ENCODE measurements at places on chromosomes 16 and 17.

DNA sequence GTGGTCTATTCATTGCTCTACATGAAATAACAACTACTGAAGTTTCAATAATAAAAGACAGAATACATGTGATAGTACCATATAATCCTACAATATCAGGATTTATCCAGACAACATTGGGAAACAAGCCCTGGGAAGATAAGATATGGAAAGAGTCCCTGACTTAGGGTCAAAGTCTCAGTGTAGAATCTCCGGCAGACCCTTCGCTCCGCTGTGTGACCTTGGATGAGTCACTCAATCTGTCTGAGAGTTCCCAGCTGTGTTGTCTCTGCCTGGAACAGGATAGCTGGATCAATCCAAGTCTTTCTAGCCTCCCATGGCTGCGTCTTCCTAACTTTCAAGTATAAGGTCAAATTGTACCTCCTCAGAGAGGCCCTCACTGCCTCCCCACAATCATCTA, 335.9 kb downstream of the TMEM114 start:
- DNase-seq = no peak

DNA sequence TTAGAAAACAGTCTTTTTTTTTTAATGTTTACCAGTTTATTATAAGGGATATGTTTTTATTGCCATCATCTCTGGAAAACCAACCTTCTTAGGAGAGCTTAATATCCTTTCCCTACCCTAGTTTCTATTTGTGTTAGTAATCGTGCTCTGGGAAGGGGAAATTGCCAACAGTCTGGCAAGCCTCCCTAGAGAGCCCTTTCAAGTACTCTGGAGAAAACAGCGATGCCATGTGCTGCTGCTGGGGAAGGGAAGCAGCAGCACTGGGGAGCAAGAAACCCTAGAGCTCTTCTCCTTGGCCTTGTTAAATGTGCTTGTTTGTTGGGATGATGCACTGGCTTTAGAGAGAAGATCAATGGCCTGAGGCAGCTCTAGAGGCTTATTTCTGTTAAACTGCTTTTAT, 10.3 kb downstream of the RETREG3 start:
- DNase-seq = no peak

GRCh38 chr17:15245054-15245453, 20.1 kb downstream of the PMP22 start:
- no peak for DNase-seq

DNA sequence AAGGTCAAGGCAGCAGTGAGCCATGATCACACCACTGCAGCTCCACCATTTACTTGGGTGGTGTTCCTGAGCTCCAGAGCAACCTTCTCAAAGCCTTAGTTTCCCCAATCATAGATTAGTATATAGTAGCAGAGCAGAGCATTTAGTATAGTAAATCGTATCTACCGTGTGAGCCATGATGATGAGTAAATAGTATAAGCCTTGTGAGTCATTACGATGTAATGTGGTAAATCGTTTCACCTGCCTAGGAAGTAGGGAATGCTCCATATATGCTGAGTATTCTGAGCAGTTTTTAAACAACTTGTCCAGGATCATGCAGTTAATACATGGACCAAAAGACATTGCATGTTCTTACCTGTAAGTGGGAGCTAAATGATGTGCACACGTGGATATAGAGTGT, 66.4 kb downstream of the SCNN1B start:
- no peak for DNase-seq

- DNase-seq = no peak
These were observed 435.1 kb upstream of the GOT2 start for GRCh38 chr16:59169168-59169567.

GRCh38 chr17:65035704-65036103, 20.8 kb downstream of the GNA13 start:
- no peak for DNase-seq

DNA sequence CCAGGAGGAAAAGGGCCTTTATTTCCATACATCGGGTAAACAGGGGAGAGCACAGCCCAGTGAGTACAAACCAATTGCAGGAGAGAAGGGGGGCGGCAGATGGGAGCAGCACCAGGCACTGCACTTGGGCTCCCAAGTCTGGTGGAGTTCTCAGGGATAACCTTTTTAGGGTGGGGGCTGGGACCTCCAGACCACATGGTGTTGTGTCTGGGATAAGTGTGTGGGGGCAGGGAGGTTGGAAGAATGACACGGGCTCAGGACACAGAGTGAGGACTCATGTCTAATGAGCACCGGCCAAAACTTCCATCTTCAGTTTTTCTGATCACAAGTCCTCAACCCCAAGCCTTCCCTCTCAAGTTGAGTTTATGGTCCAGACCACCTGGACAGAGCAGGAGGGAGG, 30.6 kb downstream of the PIPOX start:
- no peak for DNase-seq

GRCh38 chr16:2529961-2530628, 1.1 kb downstream of the CEMP1 start:
- DNase-seq = no peak

DNA sequence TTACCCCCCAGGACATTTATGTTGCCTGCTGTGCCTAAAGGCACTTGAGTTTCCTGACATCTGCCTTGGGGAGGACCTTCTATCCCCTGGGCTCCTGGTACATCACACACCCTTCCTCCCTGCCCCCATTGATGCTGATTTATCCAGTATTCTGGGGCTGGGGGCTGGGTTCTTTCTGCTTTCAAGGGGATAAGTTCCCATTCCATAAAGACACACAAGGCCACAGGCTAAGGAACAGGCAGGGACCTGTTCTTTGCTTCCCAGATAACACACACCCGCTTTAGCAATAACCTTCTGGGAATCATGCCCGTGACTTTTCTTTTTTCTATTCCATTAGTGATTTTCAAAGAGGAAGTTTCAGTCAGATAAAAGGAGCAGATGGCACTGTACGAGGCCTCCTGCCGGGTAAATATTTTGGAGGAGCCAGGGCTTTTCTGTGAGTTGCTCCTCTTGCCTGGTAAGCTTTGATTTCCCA, 30.6 kb downstream of the CHD9 start:
- DNase-seq = no peak

DNA sequence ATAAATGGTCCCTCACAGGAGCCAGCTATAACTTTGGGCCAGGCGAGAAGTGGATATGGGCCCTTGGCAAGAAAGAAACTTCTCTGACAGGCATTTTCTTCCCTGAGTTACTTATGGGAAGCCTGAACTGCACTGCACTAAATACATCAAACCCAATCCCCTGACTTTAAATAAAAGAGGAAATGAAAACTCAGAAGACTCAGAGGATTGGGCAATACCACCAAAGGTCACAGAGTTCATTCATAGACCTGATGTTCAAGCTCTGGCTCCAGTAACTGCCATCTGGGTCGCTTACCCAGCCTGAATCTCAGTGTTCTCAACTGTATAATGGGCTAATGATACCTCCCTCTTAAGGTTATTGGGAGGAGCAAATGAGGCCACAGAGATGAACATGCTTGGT, 815 bp downstream of the KRT35 start:
- no peak for DNase-seq

DNA sequence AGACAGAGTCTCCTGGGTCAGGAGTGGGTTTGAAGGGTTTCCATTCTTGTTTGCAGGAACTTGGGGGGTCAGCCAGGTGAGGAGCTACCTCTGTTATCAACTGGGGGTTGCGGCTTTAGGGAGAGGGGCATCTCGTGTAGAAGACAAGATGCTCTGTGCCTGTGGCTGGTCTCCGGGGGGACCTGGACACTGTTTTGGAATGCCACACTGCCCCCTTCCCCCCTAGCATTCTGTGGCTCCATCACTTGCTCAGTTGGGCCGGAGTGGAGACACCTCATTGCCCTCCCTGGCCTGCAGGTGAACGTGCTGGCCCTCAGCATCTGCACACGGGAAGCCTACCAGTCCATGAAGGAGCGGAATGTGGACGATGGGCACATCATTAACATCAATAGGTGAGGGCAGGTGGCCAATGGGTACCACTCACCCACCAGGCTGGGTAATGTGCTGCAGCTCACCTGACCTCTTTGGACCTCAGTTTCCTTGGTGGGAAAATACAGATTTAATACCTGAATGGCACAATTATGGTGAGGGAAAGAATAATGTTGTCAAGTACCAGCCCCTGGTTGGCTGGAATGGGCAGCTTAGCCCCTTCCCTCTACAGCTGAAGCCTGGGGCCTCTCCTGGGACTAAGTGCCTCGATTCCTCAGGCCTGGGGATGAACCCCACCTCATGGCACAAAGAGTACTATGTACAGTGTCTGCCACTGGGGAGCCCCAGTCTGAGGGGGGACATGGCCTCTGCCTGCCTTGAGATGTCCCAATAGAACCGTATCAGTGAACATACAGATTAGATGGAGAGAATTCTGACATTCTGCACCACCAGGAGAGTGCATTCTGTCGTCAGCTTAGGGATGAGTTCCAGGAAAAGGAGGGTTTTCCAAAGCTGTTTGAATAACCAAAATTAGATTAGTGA, 3.3 kb upstream of the MRM1 start:
- DNase-seq = no peak

- no peak for DNase-seq
These were observed 32.5 kb downstream of the MEAK7 start for GRCh38 chr16:84471966-84472365.

- DNase-seq = no peak
These were observed 161.2 kb downstream of the MRTFB start for GRCh38 chr16:14232106-14232864.

- no peak for DNase-seq
These were observed 1.1 kb upstream of the DBNDD1 start for GRCh38 chr16:90020260-90020837.

GRCh38 chr17:38733982-38734973, 4.1 kb downstream of the CISD3 start:
- no peak for DNase-seq

DNA sequence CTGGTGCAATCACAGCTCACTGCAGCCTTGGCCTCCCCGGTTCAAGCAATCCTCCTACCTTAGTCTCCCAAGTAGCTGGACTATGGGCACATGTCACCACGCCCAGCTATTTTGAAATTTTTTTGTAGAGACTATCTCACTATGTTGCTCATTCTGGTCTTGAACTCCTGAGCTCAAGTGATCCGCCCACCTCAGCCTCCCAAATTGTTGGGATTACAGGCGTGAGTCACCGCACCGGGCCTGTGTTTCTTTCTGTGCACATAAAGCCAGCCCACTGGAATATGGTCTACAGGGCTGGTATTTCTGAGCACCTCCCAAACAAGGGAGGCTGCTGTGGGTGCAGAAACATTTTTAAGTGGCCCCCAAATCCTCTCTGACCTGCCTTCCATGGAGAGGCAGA, 8.4 kb downstream of the TMEM95 start:
- DNase-seq = no peak

DNA sequence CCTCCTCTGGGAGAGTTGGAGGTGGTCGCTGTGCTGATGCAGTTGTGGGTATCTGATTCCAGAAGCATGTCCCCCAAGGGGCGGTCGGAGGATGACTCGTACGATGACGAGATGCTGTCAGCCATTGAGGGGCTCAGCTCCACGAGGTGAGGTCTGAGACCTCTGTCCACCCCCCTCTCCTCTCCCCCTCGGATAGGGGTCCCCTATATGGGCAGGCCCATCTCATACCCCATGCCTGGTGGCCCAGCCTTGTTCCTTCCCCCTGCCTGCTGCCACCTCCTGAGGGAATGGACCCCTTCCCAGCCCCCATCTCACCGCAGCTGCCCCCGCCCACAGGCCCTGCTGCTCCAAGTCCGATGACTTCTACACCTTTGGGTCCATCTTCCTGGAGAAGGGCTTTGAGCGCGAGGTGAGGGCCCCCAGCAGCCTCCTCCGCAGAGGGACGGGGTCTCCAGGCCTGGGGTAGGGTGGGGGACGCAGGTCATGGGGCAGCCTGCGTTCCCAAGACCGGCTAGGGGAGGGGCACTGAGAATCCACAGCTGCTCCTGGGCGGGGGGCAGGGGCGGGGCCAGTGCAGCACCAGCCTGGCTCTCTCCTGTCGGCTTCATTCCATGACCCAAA, 39.2 kb downstream of the ADCY7 start:
- DNase-seq = no peak

- no peak for DNase-seq
These were observed 1.6 kb downstream of the KCNG4 start for GRCh38 chr16:84237994-84238750.

GRCh38 chr16:14354561-14355351, 275.3 kb downstream of the PARN start:
- DNase-seq = no peak

DNA sequence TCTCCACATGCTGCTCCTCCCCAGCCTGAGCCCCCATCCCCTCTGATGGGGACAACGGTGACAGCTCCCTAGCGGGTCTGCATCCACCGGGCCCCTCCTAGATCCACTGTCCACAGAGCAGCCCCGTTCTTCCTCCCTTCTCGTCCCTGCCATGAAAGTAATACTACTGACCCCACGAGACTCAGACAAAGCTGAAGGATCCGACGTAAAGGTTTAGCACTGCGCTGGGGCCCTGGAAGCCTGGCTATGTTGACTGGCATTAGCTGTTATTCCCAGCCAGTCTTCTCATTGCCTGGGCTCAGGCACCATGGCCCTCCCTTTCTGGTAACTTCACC, 30.7 kb downstream of the VAC14 start:
- no peak for DNase-seq

- DNase-seq = no peak
These were observed 86.4 kb downstream of the FOXL1 start for GRCh38 chr16:86664522-86665318.

DNA sequence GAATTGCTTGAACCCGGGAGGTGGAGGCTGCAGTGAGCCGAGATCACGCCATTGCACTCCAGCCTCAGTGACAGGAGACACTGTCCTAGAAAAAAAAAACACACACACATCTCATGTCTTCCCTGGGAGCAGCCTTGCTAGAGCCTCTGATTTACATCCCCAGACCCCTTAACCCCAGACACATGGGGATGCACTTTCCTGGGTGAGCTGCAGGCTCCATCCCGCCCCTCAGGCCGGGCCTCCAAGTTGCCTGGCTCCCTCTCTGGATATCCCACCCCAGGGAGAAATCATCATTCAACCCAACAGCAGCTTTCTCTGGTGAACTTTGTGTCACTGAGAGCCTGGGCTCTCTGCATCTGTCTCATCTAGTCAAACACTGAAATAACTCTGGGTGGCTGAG, 21.5 kb downstream of the SRL start:
- DNase-seq = no peak

GRCh38 chr16:62036802-62037135, 531 bp upstream of the CDH8 start:
- no peak for DNase-seq

DNA sequence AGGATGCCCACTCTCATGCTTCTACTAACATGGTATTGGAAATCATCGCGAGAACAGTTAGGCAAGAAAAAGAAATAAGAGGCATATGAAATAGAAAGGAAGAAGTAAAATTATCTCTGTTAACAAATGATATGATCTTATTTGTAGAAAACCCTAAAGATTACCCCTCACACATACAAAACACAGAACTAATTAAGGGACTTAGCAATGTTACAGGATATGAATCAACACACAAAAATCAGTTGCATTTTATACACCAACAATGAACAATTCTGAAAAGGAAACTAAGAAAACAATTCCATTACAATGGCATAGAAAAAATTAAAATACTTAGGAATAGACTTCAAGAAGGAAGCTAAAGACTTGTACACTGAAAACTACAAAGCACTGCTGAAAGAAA, 2.7 kb upstream of the CAPNS2 start:
- DNase-seq = no peak

- no peak for DNase-seq
These were observed 1.1 kb downstream of the SEZ6L2 start for GRCh38 chr16:29898135-29898803.
